Activated T-helper 2 cell treated with anti-CD3 and anti-CD28 coated beads, Interferon-gamma antibody, Interleukin-2, Interleukin-4, amounts not matched to agents 10 μg/mL and 5 μg/mL and 100 μg/mL, durations not matched to agents 14 hours and 24 hours and 36 hours (primary cell): ENCODE measurements at places on chromosomes 7 and 10.

- H3K27me3 ChIP-seq = peaks cover 3% of the 10 kb centered on the region
- H3K4me1 ChIP-seq = peaks cover 23% of the 10 kb centered on the region
- no peak overlapping the region for H3K4me3 ChIP-seq
- no peak overlapping the region for H3K27ac ChIP-seq
Observed at GRCh38 chr7:66626331-66626934, 2.2 kb upstream of the KCTD7 start.

DNA sequence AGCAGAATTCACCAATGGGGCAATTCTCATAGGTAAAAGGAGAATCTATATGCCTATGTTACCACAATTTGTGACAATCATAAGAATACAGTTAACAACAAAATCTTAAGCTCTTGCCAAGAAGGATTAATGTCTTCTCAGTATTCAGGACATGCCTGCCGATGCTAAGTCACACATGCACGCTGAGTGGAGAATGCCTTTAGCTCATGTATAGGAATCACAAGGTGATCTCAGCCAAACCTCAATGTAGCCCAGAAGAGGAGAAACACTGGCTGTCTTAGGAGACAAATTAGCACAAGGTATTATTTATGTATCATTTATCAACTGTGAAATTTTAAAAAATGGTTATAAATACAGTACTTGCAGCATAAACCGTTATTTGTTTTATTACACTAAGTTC is 2.7 kb downstream of the HTR7 start:
- H3K27ac ChIP-seq = no peak overlapping the region
- DNase-seq = no peak
- peaks cover 58% of the 10 kb centered on the region for H3K27me3 ChIP-seq
- peaks cover 12% of the 10 kb centered on the region for H3K36me3 ChIP-seq
- peaks cover 17% of the 10 kb centered on the region for H3K4me1 ChIP-seq

- H3K27ac ChIP-seq = no peak overlapping the region
- H3K4me1 ChIP-seq = no peaks in the 10 kb centered on the region
- H3K4me3 ChIP-seq = no peak overlapping the region
- no peaks in the 10 kb centered on the region for H3K36me3 ChIP-seq
Observed at GRCh38 chr10:101770331-101771215, 5.3 kb downstream of the FGF8 start.

- no peak overlapping the region for H3K4me3 ChIP-seq
- peaks cover 16% of the 10 kb centered on the region for H3K27me3 ChIP-seq
- H3K27ac ChIP-seq = no peak overlapping the region
- no peaks in the 10 kb centered on the region for H3K36me3 ChIP-seq
- H3K4me1 ChIP-seq = no peaks in the 10 kb centered on the region
Observed at GRCh38 chr7:22008683-22009082, 63.0 kb upstream of the CDCA7L start.

GRCh38 chr7:81857385-81857784 is 87.5 kb upstream of the HGF start:
- no peaks in the 10 kb centered on the region for H3K4me1 ChIP-seq
- H3K36me3 ChIP-seq = no peaks in the 10 kb centered on the region
- no peaks in the 10 kb centered on the region for H3K27me3 ChIP-seq
- H3K27ac ChIP-seq = no peak overlapping the region
- no peak overlapping the region for H3K4me3 ChIP-seq

- peak overlapping the region; percentile 37 for H3K4me3 ChIP-seq
- H3K36me3 ChIP-seq = no peaks in the 10 kb centered on the region
- H3K27me3 ChIP-seq = peaks cover 71% of the 10 kb centered on the region
- DNase-seq = no peak
- peaks cover 9% of the 10 kb centered on the region for H3K4me1 ChIP-seq
Observed at GRCh38 chr10:103853428-103854264, 1.7 kb downstream of the SH3PXD2A start.

GRCh38 chr10:74963549-74963948 is 137.1 kb downstream of the KAT6B start:
- H3K4me3 ChIP-seq = no peak overlapping the region
- DNase-seq = no peak
- H3K27ac ChIP-seq = peak overlapping the region; percentile 58

DNA sequence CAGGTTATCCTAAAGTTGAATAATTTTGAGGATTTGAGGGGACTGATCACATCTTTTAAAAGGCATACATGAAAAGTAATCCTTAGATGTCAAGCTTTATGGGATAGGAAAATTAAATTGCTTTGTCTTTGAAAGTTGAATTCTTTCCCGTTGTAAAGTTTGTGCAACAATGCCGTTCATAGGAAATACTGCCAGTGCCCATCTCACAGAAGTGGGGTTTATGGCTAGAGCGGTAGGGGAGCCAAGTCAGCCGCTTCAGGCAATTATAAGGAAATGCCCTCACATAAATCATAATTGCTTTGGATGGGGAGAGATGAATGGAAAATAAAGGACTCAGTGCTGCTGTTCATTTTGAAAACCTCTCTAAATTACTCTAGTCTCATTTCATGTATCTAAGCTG is 18.1 kb downstream of the CDC123 start:
- no peak for DNase-seq
- peaks cover 65% of the 10 kb centered on the region for H3K36me3 ChIP-seq
- H3K27ac ChIP-seq = peak overlapping the region; percentile 50
- H3K27me3 ChIP-seq = no peaks in the 10 kb centered on the region

GRCh38 chr7:513521-514166 is 6.0 kb downstream of the PDGFA start:
- H3K4me1 ChIP-seq = peaks cover 7% of the 10 kb centered on the region
